ENCODE measurements at places on chromosomes 6 and 20. TPM values are rescaled to one million over a fixed set of nuclear protein-coding genes. Genes with fewer than 3 reads are reported as not detected.

The PGC gene
- not detected for total RNA-seq

The ZNF335 gene
- total RNA-seq: 10.0 TPM

The OR2B6 gene
- not detected for total RNA-seq

The TGM3 gene
- total RNA-seq: not detected

The HFE gene
- total RNA-seq: 4.5 TPM

The TSHZ2 gene
- 5.2 TPM for total RNA-seq

The ALDH8A1 gene
- total RNA-seq: 0.20 TPM

The RIPPLY2 gene
- not detected for total RNA-seq

The ULBP2 gene
- total RNA-seq: 0.84 TPM

The TRDN gene
- total RNA-seq: 470 TPM

The BCKDHB gene
- 24.3 TPM for total RNA-seq

The SIGLEC1 gene
- total RNA-seq: 7.1 TPM

GRCh38 chr6:111423055-111423633 lies 59.9 kb downstream of the REV3L start:
- DNase-seq: no peak

- no peak for DNase-seq
Observed at GRCh38 chr20:64242003-64242796, 13.3 kb upstream of the PCMTD2 start.

GRCh38 chr20:53813636-53814035 lies 220.0 kb upstream of the ZNF217 start:
- DNase-seq: no peak

GRCh38 chr6:38136547-38136946 lies 317.0 kb downstream of the ZFAND3 start:
- no peak for DNase-seq

DNA sequence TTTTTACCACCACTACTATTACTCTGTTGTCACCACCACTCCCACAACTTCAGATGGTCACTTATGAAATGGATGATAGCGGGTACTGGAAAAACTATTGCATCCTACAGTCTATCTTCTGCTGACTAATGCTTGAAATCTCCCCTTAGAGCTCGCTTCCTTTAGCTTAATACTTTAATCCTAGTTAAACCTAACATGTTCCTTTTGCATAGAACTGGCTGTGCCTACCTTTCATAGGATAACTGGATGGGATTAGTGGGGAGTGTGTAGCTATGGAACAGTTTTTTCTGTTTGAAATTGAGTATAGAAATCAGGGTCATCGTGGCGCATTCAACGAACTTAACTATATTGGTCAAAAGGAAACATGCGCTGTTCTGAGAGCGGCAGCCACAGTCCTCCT lies 294.7 kb downstream of the FARS2 start:
- DNase-seq: no peak

DNA sequence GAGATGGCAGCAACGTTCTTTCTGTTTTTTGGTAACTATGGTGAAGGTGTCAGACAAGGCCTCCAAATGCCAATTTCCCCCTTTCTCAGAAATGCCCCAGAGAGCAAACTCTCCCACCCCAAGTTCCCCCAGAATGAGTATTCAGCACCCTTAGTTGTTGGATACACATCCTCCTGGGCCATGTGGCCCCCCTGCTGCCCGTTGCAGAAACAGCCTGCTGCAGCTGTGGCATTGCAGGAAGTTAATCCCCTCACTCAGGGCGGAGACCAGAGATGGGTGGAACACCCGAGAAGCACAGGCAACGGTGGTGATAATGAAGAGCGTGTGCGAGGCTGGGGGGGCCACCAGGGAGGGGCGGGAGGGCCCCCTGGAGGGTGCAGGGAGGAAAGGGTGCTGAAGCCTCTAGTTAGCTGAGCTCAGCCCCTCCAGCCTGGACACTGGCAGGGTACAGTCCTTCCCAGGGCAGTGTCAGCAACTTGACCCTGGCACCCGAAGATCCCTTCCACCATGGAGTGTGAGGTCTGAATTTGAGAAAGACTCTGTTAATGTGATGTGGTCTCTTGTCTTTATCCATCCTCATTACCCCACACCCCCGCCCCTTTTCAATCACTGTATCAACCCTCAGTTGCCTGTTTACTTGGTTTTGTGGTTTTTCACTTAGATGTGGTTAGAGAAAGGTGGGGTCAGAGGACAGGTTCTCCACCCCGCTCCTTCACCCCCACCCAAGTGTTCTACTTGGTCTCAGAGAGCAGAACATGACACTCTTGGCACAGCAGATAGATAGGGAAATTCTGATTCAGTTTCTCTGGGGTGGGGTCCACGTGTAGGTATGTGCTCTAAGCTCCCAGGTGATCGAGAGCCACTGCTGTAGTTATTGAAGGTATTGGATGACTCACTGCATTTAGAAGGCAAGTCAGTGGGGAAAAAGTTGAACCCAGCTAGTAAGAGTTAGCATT lies 208.8 kb upstream of the SUPT3H start:
- DNase-seq: no peak

GRCh38 chr6:116010790-116011401 lies 49.8 kb downstream of the FRK start:
- peak; percentile 80 for DNase-seq

GRCh38 chr6:120392941-120393340 lies 941.3 kb downstream of the TBC1D32 start:
- DNase-seq: no peak

DNA sequence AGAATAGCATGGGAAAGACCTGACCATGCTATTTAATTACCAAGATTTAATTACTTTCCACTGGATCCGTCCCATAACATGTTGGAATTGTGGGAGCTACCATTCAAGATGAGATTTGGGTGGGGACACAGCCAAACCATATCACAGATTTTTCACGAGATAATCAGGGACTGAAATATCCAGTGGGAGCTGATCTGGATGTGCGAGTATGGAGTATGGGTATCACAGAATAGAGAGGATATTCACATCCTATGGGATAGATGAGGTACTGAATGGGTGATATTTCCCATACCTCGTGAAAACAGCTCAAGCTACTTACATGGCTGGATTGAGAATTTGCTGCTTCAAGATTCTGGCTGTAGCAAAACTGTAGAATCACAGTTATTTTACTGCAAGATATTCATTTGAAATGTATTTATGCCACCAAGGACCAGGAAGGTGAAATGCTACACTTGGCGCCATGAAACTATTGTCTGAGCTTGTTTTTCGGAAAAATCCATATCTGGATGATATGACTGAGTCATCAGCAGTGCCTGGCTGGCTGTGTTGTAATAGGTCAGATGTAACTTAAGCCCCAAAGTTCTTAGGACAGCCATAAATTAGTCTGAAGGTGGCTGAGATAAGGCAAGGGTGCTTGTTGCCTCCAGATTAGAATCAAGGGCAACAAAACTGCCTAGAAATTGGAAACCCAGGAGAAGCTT lies 29.8 kb downstream of the KCNS1 start:
- no peak for DNase-seq

DNA sequence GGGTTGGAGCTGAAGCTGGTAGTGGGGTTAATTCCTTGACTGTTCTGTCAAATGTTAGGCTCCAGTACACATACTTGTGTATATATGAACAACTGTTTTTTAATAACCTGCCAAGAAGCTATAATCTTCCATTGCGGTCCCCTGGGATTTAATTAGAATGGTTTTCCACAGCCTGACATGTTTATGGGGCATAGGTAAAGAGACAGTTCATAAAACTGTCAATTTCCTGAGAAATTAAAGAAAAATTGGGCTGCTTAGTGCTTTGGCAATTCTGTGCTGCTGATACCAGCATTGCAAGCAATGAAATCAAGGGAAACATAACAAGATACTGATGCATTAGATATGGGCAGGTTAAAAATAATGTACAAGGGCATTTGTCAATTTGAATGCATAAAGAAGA lies 314.1 kb upstream of the SLC35B3 start:
- DNase-seq: no peak

DNA sequence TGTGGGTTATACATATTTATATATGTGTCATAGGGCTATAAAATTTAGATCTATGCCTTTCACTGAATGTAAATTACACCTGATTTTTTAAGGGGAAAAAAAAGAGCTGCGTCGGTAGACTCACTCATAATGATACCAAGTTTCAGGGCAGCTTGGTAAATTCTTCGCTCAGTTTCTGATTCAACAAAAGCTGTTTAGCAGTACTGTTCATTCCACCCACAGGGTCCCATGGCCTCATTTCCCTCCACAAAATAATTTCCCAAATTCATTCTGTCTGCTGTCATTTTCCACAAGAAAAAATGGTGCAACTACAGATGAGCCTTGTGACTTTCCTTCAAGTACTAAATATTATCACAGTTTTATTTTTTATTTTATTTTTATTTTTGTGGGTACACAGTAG lies 63.7 kb downstream of the PAK5 start:
- no peak for DNase-seq

DNA sequence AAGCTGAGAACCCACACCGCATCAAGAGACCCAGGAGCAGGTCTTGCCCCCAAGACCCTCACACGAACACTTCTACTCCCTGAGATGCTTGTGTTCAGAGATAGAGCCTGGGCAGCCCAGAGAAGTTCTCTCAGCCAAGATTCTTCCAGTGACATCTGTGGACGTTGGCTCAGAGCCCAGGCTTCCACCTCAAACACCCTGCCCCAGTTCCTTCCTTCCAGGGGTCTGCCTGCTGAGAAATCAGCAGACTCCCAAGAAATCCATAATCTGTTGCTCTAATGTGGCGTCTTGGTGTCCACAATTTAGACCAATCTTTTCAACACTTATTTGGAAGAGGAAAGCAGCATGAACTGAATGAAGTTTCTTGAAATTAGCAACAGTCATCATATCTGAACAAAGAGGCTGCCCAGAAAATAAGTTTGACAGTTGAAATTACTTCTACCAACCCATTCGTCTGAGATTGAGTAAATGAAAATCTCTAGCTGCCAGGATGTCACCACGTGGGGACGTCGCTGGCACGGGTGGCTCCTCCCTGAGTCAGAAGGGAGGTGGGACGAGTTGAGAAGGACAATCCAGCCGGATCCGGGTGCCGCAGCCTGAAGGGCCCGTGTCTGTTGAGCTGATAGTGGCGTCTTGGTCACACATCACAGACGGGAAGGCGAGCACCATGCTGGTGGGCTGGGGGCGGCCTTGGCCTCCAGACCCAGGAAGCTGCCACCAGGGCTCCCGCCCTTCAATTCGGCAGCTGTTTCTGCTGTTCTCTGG lies 400.9 kb downstream of the TAF4 start:
- peak; percentile 26 for DNase-seq

DNA sequence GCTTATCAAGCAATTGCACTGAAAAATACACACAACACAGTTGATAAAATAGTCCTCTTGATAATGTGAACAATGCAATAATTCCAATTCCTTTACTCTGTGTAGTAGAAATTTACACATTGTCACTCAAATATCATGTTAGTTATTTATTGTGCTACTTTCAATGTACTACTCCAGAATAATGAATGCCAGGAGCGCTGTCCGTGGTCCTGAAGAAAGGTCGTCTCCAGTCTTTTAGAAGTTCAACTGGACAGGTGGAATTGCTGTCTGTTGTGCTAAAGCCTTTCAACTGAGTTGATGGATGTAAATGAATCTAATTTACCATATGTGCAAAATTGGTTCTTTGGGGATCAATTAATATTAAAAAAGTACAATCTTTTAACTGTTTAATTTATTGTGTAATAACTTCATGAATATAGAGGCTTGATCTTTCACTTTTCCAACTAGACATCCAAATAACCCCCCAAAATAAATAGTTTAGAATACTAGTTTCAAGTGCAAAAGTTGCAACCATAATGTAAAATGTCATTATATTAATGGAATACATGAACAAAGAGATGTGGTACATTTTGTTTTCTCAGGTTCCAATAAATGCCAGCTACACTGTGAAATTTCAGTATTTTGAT lies 3.2 kb downstream of the GRIK2 start:
- peak; percentile 65 for DNase-seq

DNA sequence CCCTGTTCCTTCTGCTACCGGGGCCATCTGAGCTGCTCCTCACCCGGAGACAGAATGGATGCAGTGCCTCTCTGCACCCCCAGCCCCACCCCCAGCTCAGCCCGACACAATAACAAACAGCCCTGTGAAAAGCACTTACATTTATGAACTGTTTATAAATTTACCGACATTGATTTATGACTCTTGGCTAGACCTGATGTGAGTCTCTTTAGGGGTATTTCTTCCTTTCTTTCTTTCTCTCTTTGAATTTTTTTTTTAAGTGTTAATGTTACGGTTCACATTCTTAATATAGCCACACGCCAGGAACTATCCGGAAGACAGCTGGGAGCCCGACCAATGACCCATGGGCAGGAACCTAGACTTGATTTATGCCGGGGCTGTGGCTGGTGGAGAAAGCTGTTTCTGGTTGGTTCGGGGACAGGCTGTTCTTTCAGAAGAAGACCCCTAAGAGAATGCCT lies 266.3 kb downstream of the CDC5L start:
- DNase-seq: no peak

- DNase-seq: no peak
Observed at GRCh38 chr6:156988276-156989158, 211.3 kb downstream of the ARID1B start.

GRCh38 chr6:32857156-32857891 lies 3.3 kb downstream of the PSMB9 start:
- DNase-seq: no peak

- no peak for DNase-seq
Observed at GRCh38 chr6:121851056-121851455, 415.6 kb downstream of the GJA1 start.

GRCh38 chr20:58988565-58988882 lies 7.5 kb downstream of the NELFCD start:
- no peak for DNase-seq

- DNase-seq: no peak
Observed at GRCh38 chr20:60283281-60283680, 325.1 kb downstream of the CDH26 start.

GRCh38 chr6:13761361-13762036 lies 49.9 kb upstream of the RANBP9 start:
- DNase-seq: no peak

DNA sequence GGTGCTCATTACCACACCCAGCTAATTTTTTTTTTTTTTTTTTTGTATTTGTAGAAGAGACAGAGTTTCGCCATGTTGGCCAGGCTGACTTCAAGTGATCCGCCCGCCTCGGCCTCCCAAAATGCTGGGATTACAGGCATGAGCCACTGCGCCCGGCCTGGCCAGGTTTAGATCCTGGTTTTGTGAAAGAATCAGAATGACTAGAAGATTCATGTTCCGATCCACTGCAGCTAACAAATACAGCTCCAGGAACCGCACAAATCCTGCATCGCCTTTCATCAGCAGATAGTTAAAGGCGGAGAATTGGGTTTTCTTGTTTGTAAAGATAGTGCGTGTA lies 151.2 kb upstream of the AKAP12 start:
- DNase-seq: no peak

GRCh38 chr6:16712931-16713484 lies 48.3 kb downstream of the ATXN1 start:
- peak; percentile 45 for DNase-seq

- no peak for DNase-seq
Observed at GRCh38 chr20:33105316-33105924, 26.0 kb downstream of the BPIFB4 start.

Measured in left ventricle myocardium superior (tissue), 1 donor.